AG04450 (cell line): ENCODE measurements at places on chromosomes 4 and X.

- DNase-seq = no peak
These were observed 142.5 kb downstream of the CXXC4 start for GRCh38 chr4:104352211-104352610.

DNA sequence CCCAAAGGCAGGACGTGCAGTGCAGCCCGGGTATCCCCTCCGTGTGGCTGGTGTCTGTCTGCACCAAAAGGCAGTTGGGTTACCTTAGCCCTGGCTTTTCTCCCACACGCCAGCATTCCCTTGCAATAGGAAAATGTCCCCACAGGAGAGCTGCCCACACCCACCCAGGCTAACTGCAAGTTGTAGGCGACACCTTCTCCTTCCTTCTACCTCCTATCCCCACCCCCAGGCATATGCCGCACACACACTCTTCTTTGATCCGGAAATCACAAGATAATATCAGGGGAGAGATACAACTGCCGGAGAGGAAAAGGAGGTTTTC is 444 bp upstream of the APBB2 start:
- DNase-seq = no peak

DNA sequence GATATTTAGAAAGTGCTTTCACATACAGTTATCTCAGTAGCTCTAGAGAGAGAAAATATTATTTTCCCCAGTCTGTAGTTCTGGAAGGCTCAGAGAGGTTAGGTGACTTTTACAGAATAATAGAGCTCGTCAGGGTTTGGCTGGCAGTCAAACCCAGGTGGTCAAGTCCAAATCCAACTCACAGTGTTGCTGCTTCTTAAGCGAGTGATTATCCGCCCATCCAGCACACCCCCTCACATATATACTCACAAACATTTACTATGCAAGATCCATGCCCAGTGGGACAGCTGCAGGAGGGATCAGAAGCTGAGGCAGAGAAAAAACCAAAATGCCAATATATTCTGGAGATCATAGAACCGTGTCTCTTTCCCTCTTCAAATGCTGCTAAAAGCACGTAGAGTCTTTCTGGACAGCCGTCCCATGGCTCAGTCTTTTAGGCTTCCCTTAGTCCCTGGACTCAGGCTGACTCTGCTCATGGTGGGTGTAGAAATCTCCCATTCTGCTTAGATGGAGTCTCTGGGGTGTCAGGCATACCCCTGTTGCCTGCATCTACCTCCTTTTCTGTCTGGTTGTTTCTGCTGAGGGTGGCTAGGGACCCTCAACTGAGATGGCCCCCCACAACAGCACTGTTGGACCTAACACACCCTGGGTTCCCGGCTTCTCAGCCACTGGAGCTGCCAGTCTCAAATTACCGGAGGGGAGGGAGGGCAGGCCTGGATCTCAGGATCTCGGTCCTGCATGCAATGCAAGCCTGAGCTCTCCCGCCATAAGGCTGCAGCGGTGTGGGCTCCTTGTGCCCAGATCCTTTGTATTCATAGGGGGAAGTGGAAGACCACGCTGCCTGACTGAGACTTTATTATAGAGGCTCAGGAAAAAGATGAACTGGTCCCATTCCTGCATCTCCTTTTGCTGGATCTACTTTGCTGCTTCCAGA is at the start of gene CHRNA9:
Gene CHRNA9, plus strand, starts transcription at position 743 of the 934 bp plus-strand sequence. Its CDS starts 135 bp downstream, at position 878.
- DNase-seq = no peak

DNA sequence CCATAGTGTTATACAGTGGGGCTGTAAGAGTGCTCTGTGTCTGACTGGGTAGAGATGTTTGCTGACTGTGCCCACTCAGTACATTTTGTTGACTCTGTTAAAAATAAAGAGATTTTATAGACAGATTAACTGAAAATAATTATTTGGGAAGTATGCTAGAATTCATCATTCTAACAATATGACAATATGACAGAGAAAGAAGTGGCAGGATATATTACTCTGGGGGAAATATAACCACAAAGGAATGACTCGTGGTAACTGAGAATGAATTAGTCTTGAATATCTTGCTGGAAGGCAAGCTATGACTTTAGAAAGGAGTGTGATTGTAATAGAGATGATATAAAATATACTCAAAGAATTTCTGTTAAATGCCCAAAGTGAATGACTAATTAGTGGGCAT is 46.8 kb downstream of the TMEM165 start:
- no peak for DNase-seq

GRCh38 chrX:13285229-13285628 is 34.6 kb downstream of the ATXN3L start:
- DNase-seq = no peak

GRCh38 chr4:163544407-163545038 is 50.0 kb downstream of the TMA16 start:
- DNase-seq = no peak

- DNase-seq = no peak
These were observed 577.9 kb upstream of the ZFP42 start for GRCh38 chr4:187417721-187418120.

DNA sequence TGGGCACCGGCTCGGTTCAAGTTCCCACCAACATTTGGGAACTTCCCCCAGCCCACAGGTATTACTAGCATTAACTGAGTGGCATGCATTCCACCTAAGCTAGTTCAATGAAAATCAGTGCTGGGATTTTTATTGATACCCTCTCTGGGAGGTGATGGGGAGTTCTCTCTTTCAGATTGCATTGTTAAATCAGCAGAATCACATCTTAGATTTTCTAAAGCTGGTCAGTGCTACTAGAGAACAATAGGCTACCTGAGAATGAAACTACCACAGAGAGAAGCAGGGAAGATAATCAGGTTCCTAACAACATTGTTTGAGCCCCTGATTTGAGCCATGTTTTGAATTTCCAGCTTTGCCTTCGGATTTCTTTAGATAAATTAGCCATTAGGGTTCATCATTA is 16.0 kb downstream of the EPGN start:
- DNase-seq = no peak

GRCh38 chr4:78584863-78585547 is 33.4 kb downstream of the ANXA3 start:
- DNase-seq = no peak

GRCh38 chrX:136710325-136710951 is 62.5 kb downstream of the CD40LG start:
- DNase-seq = no peak

DNA sequence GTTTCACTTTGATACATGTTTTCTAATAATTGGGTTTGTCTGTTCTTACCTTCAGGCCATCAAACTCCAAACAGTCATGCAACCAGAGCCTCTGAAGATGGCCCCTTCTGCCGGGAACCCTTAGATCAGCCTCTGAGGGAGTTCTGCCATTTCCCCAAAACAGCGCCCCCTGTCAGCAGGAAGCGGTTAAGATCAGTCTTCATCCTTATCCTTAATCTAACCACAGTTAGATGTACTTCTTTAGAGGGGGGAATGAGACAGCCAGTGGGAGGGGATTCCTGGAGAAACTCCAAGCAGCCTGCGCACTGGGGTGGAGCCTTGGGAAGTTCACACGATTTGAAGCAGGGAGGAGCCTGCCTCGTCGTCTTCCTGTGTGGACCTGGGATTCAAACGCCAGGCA is 185.4 kb downstream of the INPP4B start:
- DNase-seq = no peak

DNA sequence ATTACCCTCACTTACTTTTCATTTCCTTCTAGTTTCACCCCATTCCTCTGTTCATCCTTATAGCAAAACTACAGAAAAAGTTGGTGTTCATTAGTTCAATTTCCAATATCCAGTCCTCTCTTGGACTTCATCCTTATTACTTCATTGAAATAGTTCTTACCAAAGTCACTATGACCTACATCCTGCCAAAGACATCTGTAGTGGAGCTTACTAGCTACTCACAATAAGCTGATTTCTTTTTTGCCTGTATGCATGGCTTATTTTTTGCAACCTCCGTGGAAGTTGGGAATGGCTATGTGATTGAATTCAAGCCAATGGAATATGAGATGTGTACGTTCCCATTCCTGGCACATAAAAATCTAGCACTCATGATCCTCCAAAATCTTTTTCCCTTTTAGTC is 4.6 kb upstream of the CDKL2 start:
- DNase-seq = no peak

- DNase-seq = no peak
These were observed 613 bp downstream of the GLRB start for GRCh38 chr4:157076578-157076947.

DNA sequence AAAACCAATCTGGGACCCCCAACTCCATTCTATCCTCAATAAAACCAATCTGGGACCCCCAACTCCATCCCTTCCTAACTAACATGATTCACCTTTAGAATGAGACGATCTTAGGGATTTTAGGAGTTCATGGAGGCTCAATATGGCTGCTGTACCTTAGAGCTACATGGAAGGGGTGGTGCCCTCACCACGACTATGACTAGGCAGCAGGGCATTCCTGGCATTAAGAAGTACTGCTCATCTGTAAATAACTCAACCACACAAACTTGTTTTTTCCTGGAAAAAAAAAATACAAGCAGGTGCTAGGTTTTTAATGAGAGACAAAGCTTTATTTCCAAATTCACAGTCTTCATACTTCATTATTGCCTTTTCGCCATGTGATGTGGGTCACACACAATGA is 346.5 kb upstream of the FAT1 start:
- DNase-seq = no peak

DNA sequence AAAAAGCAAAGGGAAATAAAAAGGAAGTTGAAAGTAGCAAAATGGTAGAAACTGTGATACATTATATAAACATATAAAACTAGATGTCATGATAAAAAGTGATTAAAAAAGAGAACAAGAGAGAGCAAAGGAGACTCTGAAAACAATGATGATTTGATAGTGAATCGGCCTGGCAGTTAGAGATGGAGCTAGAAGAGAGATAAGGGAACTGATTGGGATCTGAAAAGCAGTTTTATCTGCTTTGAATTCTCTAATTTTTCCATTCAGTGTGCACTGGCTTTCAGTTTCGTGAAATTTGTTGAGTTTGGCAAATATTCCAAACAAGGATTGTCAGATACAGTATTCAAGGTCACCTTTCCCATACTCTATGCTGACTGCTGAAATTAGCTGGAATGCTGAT is 21.9 kb upstream of the CCSER1 start:
- DNase-seq = no peak

DNA sequence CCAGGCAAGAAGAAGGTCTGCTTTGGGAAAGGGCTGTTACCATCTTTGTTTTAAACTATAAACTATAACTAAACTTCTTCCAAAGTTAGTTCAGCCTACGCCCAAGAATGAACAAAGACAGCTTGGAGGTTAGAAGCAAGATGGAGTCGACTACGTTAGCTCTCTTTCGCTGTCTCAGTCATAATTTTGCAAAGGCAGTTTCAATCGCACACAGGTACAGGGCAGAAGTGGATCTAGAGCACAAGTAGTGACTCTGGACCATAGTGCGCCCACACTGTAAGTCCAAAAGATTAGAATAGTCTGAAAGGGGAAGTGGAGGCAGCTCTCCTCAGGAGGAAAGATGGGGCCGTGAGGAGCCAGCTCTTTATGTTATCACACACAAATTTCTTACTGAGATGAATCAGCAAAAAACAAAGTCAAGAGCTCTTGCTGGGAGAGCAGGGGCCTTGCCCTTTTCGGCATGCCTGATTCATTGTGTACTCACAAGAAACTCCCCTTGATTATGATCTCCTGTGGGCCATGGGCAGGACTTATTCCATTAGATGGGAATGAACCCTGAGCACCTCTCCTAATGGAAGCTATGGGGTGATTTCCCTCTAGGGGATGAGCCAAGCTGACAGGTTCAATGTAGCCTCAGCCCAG is 58.6 kb downstream of the FUNDC1 start:
- DNase-seq = no peak

GRCh38 chr4:173334891-173335752 is 964 bp upstream of the HMGB2 start:
- DNase-seq = peak; percentile 34

DNA sequence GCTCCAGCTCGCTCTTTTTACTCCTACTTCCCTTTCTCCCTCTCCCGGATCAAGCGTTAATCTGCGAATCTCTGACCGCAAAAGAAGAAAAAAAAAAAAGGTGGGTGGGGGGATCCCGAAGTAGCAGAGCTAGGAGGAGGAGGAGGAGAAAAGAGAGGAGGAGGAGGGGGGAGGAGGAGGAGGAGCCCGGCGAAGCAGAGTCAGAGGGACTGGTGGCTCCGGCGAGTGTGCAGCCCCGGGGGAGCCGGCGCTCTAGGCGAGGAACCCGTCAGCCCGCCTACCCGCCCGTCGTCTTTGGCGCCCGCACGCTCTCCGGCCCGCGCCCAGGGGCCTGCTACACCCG is at the start of gene NHSL2:
Gene NHSL2, plus strand, starts transcription at position 203 of the 343 bp plus-strand sequence.
- no peak for DNase-seq

DNA sequence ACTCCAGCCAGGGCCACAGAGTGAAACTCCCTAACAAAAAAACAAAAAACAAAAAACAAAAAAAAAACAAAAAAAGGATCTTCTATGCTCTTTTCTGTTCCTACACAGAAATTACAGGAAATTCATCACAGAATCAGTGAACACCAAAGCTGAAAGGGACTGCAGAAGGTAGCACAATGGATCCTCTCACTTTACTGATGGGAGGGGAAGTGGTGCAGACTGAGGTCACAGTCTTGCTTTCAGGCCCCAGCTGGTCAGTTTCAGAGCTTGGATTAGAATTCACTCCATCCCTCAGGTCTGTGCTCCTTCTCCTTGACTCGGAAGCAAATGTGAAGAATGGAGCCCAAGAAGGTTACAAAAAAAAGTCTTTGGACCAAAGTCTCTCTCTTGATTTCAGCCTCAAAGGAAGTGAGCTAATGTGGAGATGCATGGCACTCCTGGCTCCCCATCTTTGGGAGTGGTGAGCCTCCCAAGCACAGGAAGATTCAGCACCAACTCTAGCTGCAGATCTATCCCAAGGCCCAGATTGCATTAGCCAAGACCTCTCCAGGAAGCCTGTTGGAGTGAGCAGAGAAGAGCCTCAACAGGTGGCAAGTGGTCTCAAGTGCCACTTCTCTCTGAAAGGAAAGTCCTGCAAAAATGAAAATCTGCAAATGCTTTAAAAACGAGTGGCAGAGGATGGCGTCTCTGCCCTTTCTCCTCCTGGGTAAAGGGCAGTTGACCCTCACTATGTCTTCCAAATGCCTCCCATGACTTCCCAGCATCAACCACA is 176.0 kb downstream of the MAML3 start:
- DNase-seq = no peak

DNA sequence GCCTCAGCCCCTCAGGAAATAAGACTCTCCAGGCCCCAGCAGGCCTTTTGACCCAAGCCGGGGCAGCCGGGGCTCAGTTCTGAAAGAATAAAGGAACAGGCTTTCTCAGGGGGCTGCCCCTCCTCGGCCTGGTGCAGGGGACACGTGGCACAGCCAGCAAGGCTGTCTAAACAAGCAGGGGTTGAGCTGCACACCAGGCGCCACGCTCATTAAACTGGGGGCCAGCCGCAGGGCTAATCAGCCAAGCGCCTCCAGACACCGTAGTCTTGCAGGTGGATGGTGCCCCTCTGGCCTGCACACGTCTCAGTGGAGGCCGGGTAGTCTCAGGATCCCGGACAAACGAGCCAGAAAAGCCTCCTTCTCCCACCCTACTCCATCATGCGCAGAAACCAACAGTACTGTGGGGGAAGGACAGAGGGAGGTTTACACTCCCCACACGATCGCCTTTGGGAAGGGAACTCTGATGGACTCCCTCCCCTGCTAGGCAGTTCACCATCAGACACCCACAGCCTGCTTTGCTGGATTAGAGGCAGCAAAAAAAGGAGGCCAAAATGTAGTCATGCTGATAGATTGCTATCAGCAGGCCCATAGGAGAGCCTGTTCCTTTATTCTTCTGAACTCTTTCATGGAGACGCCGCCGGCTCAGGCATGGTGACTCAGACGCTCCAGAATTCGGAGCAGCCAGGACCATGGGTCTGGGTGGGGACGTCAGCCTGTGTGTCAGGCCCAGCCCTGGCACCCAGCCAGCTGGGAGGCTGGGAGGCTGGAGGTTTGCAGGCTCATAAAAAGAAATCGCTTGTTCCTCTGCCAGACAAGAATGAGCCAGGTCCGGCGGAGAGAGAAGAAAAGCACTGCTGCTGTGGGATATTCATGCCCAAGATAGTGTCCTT is 342.4 kb downstream of the BCOR start:
- DNase-seq = peak; percentile 76

GRCh38 chr4:70927502-70928137 is 25.5 kb downstream of the MOB1B start:
- DNase-seq = no peak
